ENCODE measurements at places on chromosomes 4 and X.

DNA sequence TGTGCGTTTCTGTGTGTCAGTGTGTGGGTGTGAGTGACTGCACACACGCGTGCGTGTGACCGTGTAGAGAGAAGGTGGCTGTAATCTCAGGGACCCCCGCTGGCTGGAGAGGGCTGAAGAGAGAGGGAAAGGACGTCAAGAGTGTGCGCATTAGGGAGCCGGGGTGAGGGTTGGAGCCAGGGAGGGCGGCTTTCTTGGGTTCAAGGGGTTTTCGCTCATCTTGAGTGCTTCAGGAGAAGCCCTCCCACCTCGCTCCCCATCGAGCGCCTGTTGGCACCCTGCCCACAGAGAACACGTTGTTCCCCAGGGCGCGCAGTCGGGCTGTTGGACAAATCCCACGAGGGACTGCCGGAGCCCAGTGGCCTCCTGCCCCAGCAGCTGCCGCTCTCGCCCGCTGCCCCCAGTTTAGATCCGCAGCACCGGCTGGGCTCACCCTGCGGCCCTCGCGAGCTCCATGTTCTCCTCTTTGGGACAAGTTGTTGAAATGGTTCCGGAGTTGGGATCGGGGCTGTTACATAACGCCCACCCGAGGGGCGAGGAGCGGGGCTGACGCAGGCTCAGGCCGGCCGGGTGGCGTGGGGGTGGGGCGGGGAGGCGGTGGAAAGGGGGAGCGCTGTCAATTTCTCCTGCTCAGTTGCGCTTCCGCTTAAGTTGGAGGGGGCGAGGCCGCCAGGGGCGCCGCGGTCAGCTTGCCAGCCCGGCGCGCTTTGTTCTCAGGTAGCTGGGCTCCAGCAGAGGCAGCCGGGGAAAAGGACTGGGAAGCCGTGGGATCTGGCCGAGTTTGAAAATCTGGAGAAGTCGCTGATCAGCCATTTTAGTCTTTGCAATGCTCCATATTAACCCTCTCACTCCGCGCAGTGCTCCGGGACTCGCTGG is 1.6 kb downstream of the GRIA2 start:
- DNase-seq, result no peak

DNA sequence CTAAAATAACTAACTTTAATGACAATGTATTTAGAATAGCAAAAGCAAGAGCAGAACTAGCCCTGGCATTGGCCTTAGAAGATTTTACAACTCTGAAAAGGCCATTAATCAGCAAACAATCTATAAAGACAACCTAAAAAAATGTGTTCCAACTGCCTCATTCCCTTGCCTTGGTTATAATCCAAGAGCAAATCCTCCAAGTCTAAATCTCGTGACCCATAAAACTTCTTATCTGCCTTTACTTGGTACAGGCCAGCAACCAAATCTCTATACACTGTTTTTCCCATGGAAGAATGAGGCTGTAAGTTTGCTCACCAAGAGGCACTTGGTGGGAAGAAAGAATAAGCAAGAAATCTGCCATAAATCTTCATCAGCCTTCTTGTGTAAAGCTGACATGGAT is 175.3 kb upstream of the MID1 start:
- no peak for DNase-seq

DNA sequence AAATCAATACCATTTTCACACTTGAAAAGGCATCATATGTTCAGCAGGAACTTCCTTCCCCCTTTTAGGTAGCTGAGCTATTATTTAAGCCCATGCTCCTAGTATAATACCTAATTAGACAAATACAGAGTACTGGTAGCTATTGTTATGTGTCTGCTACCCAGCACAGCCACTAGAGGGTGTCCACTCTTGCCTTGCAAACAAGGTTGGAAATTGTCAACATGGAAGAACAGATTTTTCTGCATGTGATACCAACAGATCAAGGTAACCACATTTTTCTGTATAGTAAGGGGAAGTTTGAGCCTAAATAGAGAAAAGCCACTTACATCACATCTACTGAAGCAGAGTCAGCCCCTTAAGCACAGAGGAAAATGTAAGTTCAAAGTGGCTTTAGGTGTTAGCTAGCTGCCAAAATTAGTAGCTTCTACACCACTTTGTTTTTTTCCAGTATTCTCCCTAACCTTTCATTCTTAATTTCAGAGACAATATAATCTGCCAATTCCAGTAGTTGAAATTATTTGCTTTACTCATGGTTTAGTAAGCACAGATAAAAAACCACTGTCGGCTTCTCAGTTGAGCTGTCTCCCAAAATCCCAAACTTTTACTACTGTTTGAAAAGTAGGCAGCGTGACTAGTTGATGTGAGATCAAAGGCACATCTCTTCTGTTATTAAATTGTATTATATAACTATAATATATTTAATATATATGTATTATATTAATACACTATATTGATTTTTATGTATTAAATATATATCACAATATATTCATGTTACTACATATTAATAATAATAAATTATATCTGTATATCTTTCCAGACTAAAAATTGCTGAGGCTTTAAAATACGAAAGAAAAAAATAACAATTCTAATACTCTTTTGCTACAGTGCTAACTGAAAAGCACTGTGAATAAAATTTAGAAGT is 38.2 kb downstream of the EDNRA start:
- peak; percentile 72 for DNase-seq

GRCh38 chr4:123359449-123360315 is 36.9 kb upstream of the SPRY1 start:
- DNase-seq, result no peak
